GM20000 (cell line): ENCODE measurements at places on chromosomes 5 and 9.

DNA sequence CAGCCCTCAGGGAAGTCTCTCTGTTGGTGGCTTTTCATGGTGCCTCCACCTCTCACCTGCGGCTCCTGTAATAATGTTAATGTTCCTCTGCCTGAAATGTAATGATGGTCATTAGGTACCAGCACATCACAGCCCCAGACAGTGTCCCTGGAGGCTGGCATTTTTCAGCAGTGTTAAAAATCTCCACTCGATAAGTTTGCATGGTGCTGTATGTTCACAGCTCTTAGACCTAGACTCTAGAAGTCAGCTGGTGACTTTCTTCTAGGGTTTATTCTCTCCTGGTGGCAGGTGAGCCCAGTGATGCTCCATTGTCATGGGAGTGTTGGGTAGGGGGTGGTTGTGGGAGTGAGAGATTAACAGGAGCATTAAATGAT is 53.1 kb downstream of the GPR107 start:
- DNase-seq = no peak

GRCh38 chr9:119369680-119370366 is 588 bp upstream of the BRINP1 start:
- DNase-seq = no peak

GRCh38 chr9:133632806-133633680 is 3.1 kb upstream of the DBH start:
- DNase-seq = no peak

- DNase-seq = no peak
These were observed 14.7 kb upstream of the SFXN1 start for GRCh38 chr5:175463641-175464040.

- DNase-seq = peak; percentile 31
These were observed 232.1 kb downstream of the SH3GL2 start for GRCh38 chr9:17810728-17811571.

DNA sequence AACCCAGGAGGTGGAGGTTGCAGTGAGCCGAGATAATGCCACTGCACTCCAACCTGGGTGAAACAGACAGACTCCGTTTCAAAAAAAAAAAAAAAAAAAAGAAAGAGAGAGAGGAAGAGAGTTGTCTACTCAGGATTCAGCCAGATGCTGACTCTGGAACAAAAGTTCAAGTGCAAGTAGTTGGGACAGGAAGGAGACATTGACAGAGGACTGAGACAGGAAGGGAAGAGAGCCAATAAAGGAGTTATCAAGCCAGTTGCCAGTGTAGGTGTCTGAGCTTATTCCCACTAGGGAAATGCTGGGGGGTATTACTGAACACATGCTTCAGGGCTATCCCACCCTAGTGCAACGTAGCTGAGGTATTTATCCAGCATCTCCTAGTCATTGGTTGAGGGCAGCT is 147.7 kb upstream of the SLC1A3 start:
- no peak for DNase-seq

- no peak for DNase-seq
These were observed 100.4 kb upstream of the SEMA6A start for GRCh38 chr5:116674881-116675625.

DNA sequence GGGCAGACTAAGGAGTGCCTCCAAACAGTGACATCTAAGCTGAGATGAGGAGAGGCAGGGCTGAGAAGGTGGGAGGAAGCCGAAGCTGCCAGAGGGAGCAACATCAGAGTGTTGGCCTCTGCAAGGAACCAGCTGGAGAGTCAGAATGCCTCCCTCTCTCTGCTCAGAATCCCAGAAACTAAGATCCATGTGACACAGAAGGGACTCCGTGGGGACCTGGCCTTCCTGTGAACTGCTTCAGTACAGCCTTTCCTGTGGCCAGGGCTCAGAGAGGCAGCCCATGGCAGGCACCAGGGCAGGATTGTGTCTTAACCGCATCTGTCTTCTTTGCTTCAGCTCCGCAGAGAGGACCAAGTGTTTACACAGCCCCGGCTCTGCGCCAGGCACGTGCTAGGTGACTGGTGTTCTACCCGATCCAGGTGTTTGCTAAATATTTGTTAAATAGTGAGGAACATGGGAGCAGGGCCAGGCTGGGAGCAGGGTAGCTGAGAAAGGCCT is 33.5 kb downstream of the KCNMB1 start:
- DNase-seq = no peak

DNA sequence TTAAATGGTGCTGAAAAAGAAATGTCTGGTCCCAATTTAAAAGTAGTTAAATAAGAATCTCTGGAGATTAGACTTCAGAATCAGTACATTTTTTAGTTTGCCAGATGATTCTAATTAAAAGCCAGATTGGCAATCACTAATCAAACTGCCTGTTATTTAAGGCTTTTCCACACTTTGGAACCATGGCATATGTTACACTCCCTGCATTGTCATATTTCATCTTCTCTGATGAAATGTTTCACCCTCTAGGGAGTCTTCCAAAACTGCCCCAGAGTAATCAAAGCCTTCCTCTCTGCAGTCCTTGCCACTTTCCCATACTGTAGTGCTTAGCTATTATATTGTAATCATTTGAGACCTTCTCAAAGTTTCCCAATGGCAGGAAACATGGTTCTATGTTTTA is 17.5 kb upstream of the OR13C9 start:
- no peak for DNase-seq

DNA sequence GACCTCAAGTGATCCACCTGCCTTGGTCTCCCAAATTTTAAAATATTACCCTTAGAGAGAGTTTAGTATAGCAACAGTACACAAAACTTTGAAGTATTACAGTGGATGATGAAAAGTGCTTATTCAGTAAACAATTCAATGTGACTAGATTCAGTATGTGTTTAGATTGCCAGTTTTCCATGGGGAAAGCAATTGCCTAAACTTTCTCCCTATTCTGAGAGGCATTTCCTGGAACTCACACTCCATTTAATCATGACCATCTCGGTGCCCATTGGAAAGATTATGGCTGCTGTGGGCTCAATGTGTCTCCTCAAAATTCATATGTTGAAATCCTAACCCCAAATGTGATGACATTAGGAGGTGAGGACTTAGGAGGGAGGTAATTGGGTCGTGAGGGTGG is 38.9 kb upstream of the MYO10 start:
- DNase-seq = no peak

DNA sequence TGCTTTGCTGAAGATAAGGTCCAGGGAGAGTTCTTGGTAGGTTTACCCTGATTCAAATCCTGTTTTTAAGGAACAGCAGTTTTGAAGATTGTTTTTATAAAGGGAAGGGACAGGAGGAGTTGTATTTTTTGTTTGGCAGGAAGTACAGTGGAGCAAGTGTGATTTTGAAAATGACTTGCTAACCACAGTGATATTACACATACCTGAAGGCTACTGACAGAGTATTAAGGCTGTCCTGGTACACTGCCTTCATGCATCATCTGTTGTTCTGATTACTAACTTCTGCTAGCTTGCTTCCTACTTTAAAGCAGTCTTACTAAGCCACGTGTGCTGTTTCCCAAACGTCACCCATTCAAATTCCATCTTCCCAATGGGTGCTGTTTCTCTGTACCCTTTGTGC is 559.5 kb upstream of the SGCD start:
- no peak for DNase-seq

DNA sequence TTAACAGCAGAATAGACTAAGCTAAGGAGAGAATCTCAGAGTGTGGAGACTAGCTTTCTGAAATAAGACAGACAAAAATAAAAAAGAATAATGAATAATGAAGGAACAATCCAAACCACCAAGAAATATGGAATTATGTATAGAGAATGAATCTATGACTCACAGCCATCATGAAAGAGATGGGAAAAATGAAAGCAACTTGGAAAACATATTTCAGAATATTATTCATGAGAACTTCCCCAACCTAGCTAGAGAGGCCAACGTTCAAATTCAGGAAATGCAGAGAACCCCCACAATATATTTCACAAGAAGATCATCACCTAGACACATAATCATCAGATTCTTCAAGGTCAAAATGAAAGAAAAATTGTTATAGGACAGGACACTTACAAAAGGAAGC is 349.0 kb upstream of the MPDZ start:
- DNase-seq = no peak

DNA sequence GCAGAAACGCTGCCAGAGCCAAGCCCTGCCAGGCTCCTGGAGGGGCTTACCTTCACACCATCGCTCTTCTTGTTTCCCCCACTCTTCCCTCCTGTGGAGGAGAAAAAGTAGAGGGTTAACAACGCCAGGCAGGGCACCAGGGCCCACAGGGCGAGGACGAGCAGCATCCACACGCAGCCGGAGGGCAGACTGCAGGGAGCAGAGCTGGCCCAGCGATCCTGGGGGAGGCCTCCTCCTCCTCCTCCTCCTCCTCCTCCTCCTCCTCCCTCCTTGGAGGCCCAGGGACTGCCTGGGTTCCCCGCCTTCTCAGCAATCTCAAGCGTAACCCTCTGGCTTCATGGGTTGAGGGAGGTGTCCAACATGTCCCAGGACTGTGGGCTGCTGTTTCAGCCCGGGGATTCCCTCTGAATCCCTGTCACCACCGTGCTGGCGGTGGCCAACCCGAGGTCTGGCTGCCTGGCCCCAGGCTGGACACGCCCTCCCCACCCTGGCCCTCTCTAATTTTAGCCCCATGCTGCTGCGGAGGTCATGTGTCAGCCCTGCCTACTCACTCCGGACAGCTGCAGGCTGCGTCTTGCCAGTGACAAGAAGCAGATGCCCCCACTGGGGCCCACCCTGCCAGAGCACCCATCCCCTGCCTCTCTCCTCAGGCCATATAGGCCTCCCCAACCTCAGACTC is 44.3 kb downstream of the CAMK2A start:
- no peak for DNase-seq

- DNase-seq = no peak
These were observed 597.9 kb downstream of the DMRTA1 start for GRCh38 chr9:23044549-23044948.

- no peak for DNase-seq
These were observed 58.8 kb upstream of the ERCC6L2 start for GRCh38 chr9:95816716-95817115.

DNA sequence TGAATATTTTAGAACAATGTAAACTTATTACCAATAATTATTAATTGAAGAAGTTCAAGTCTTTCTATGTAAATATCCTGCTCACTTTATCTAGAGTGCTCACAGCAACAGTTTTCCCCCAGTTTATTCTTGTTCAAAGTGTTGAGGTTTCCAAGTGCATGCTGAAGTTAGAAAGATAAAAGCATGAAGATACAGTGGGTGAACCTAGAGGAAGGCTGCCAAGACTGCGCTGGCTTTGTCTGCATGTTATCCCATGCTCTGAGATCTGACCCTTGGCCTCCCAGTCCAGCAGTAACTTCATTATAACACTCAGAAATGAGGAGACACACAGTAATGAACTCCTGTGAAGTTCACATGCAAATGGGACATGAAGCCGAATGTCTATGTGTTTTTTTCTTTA is 76.0 kb upstream of the PIP5K1B start:
- no peak for DNase-seq

GRCh38 chr5:9320652-9321051 is 225.2 kb downstream of the SEMA5A start:
- DNase-seq = no peak

DNA sequence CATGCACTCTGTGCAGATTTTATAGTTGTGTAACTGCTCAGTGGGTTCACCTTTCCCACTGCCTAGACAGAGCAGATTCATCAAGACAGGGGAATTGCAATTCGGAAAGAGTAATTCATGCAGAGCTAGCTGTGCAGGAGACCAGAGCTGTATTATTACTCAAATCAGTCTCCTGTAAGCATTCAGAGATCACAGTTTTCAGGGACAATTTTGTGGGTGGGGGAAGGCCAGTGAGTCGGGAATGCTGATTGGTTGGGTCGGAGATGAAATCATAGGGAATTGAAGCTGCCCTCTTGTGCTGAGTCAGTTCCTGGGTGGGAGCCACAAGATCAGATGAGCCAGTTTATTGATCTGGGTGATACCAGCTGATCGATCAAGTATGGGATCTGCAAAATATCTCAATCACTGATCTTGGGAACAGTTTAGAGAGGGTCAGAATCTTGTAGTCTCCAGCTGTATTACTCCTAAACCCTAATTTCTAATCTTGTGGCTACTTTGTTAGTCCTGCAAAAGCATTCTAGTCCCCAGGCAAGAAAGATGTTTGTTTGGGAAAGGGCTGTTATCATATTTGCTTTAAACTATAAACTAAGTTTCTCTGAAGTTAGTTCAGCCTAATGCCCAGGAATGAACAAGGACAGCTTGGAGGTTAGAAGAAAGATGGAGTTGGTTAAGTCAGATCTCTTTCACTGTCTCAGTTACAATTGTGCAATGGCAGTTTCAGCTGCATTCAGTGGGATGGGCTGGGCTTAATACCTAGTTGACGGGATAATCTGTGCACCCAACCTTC is 12.7 kb upstream of the SVEP1 start:
- DNase-seq = no peak

DNA sequence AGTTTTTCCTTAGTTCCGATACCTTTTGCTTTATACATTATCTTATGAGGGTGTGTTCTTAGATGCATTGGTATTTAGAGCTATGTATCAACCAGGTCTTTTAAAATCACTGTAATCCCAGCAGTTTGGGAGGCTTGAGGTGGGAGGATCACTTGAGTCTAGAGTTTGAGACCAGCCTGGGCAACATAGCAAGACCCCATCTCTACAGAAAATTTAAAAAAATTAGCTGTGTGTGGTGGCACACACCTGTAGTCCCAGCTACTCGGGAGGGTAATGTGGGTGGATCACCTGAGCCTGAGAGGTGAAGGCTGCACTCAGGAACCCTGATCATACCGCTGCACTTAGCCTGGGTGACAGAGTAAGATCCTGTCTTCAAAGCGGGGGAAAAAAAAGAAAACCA is 15.1 kb downstream of the SPIN1 start:
- DNase-seq = no peak

DNA sequence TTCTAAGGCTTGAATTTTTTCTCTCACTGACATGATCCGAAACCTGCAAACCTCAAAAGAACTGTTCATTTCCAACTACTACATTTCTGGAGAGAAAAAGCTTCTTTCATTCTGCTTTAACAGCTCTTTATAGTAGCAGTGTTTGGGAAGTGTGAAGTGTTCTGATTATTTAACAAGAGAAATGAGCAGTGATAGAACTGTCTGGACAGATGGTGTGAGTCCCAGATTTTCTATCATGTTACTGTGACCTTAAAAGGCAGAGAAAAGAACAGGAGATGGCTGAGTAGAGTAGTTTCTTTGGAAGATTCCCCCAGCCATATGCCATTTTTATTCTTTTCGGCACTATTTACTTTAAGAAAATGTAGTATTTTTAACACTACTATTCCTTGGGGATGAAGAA is 41.3 kb upstream of the TAL2 start:
- no peak for DNase-seq
